ENCODE measurements at places on chromosomes 3 and 15.

DNA sequence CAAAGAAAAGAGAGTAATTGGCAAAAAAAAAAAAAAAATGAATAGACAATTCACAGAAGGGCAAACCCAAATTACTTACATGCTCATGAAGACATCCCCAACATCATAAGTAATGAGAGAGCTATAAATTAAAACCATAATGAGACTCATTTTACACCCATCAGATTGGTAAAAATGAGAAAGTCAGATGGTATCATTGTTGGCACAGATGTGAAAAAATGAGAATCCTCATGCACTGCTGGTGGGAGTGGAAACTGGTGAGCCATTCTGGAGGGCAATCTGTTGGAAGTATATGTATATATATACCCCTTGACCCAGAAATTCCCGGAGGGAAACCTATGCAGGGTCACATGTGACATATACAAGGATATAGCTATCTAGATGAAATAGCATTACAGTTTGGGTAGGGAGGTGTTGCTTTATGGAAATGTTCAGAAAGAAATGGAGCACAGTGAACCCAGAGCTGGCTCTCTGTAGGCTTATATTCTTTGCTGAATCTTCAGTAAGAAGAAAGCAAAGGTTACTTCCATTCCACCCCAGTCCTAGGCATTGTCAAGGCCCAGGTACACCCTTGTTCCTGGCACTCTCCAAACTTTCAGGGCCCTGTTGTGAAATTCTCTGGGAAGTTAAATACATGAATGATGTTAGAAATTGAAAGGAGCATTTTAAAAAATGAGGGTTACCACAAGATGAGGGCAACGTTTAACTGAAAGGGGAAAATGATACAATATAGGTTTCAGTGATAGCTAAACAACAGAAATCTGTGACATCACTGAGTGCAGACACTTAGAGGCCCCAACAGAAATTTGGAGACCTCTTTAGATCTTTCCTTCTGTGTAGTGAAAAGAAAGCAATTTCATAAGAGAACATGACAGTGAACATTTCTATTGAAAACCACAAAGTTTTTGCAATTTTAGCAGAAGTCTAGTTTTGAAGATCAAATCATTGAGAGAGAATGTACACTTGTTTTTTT, 132.7 kb upstream of the TPRG1 start:
- no peak for DNase-seq

DNA sequence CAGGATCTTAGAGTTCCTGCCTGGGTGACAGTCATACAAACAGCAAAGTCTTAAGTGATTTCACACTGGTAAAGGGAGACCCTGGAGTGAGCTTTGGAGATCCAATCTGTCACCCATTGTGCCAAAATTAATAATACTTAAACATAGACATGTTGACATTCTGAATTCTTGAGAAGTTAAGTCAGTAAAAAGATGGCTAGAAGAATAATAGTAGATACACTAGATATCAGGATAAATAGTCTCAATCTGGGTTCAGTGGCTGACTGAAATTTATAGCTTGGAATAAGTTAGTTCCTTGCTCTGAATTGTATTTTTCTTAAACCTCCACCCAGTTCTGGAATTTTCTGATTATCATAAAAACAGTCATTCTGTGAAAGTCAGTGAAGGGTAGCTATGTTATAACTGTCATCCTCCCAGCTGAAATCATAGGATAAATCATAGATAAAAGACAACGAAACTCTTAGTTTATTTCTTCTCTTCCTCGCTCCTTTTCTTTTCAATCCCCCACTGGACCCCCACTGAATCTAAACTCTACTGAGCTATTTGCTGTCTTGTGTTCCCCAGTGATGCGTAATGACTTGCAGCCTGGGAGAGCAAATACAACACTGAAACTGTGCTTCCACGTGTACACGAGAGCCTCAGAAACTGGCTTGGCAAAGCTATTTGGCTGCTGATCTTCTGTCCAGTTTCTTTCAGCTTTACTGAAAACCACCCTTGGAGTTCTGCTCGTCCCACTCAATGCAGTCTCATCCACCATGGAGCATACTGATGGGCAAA, 175.4 kb upstream of the TP63 start:
- no peak for DNase-seq

GRCh38 chr3:161600173-161600572, 103.6 kb downstream of the OTOL1 start:
- DNase-seq = no peak

DNA sequence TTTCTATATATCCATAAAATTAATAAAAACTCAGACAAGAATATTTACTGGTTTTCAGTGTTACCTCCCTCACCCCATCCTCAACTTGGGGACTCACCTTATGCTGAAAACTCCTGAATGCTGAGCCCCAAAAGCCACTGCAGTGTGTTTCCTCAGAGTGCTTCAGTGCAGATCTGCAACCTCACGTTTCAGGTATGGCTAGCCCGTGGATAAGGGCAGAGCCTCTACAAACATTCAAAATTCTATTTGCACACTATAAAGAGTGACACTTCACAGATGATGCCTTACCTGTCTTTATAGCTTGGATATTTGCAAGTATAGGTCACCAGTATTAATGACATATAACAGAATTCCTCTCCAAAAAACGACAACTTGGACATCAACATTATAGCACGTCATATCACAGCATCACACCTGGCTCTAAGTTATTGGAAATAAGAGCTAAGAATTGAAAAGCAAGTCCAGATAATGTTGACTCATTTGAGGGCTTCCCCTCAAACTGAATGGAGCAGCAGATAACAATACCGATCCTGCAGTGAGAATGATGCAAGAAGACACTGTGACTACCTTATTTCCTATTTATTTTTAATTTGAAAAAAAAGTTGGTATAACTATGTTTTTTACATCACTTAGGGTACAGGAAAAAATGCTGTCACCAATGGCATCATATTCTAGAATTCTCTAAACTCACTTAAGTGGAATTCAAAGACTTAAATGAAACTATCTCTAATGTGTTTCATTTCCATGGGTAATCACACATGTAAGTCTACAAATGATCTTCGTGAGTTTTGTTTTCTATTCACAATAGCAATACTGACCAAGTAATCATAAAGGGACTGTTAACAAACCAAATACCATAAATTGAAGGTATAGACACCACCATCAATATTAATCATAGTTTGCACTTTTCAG, 40.7 kb upstream of the RSL24D1 start:
- DNase-seq = no peak

- no peak for DNase-seq
Observed at GRCh38 chr15:52879904-52880303, 89.8 kb upstream of the ONECUT1 start.

DNA sequence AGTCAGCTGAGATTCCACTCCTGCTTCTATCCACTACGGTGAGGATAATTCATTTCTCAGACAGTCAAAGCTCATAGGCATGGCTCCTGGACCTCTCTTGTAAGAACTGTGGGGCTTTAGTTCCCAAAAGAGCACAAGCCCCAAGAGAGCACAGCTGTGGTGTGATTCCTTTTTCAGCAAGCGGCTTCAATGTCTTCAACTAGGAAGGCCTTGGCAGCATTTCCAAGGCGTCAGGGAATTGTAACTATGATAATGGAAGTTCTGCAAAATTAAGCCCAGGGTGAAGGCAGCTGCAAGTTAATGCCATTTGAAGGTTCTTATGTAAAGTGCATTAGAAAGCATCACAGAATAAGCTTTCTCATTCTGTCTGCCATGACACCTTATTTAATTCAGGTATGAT, 657.1 kb downstream of the GRM7 start:
- no peak for DNase-seq

- DNase-seq = no peak
Observed at GRCh38 chr15:83219026-83219425, 11.4 kb upstream of the HDGFL3 start.

GRCh38 chr3:9079676-9080075, 116.4 kb upstream of the RAD18 start:
- no peak for DNase-seq

DNA sequence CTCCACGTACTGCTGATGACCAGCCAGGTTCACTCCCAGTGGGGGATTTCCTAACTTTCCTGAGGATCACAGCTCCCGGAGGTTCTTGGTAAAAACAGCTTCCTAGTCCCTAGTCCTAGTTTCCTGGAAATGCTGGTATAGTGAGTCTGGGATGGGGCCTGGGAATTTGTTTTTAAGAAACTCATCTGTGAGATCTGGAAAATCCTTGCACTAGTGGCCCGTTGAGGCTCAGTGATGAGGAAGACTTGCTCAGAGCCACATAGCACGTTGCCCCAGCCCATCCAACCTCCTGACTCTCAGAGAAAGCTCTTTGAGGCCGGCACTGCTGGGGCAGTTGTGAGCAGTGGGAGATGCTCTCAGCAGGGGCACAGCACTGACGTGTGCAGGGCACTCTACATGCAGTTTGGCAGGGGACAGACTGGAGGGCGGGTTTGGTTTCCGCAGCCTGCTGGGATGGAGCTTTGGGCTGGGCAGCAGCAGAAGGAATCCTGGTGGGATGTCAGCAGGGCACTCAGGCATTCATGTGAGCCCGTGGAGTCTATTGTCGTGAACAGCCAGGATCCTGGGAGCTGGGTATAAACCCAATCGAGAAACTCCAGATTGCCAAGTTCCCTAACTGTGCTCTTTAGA, 31.6 kb downstream of the SAXO2 start:
- no peak for DNase-seq

GRCh38 chr3:16507578-16508242, 5.8 kb downstream of the RFTN1 start:
- DNase-seq = no peak

- no peak for DNase-seq
Observed at GRCh38 chr3:189144645-189145044, 27.1 kb upstream of the TPRG1 start.

- DNase-seq = no peak
Observed at GRCh38 chr15:95868450-95868849, 462.1 kb upstream of the NR2F2 start.

DNA sequence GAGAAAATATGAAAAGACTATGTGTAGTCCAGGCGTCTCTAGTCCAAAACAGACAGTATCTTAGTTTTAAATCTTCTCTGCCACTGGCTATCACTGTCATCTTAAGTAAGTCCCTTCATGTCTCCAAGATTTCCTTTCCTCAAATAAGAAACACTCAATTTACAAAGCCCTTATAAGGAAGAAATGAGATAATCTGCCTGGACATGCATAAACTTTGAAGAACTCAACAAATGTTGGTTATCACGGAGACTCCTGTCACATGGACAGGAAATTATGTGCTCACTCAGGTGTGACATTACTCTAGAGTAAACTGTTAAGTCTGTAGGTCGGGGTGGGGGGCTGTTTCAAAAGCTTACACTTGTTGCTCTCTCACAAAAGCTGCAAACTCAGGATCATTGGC, 91.9 kb downstream of the IMPG2 start:
- no peak for DNase-seq

- no peak for DNase-seq
Observed at GRCh38 chr3:77081240-77081661, 41.4 kb downstream of the ROBO2 start.

DNA sequence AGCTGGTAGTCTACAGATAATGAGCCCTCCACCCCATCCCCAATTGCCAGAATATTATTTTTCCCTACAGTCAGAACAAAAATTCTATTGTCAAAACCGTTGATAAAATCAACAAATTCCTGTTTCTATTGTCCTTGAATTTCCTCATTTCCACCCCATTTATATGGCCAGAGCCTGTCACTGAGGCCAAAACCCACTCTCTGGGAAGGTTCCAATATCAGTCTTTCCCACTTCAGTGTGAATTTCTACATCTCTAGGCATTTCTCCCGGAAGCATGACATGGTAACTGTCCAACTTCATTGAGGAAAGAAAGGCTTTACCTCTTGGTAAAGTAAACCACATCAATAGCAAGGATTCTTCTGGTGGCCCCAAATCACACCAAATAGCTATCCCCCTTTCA, 41.6 kb downstream of the C2CD4A start:
- DNase-seq = no peak

DNA sequence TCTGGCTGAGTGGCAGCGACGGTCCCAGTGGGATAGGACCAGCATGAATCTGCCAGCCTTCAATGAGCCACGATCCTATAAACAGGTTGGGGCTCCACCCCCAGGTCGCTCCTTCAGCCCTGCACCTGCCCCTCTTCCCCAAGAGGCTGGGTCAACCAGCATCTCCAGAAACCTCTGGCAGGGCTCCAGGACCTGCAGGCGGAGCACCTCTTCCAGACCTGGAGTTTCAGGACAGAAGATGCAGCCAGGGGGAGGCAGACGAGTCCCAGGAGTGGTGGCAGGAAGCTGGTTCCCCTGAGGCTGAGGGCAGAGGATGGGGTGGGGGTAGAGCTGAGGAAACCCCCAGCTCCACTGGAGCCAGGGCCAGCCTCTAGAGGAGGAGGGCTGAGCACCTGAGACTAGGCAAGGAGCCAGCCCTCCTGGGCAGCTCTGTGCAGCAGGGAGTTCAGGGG, at the start of gene PLA2G4D:
Gene PLA2G4D (minus strand): TSS at position 51 of the 452 bp plus-strand sequence. CDS start 103 bp downstream, outside the sequence.
- no peak for DNase-seq

DNA sequence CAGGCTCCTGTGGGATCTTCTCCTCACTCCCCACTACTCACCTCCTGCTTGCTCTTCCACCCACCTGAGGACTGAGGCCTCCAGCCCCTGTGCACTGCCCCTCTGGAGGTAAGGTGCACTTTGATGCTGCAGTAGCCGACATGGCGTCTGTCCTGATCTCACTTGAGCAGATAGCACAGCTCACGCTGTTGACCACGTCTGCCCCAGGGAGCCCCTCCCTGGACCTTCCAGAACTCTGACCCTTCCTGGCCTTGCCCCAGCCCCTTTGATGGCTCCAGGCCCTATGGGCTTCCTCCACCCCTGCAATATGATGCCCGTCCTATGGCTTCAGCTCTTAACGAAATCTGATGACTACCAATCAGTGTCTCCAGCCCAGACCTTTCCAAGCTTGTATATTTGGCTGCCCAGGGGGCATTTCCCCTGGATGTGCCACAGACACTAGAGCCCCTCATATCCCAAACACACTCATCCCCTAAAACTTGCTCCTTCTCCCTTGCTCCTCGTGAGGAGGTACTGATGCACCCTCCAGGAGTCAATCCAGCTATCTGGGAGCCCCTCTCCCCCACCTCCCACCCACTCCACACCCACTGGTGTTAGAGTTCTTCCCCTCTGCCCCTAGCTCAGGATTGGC, 27.1 kb downstream of the KY start:
- DNase-seq = no peak

GRCh38 chr3:160981217-160981938, 123.8 kb downstream of the B3GALNT1 start:
- DNase-seq = no peak

DNA sequence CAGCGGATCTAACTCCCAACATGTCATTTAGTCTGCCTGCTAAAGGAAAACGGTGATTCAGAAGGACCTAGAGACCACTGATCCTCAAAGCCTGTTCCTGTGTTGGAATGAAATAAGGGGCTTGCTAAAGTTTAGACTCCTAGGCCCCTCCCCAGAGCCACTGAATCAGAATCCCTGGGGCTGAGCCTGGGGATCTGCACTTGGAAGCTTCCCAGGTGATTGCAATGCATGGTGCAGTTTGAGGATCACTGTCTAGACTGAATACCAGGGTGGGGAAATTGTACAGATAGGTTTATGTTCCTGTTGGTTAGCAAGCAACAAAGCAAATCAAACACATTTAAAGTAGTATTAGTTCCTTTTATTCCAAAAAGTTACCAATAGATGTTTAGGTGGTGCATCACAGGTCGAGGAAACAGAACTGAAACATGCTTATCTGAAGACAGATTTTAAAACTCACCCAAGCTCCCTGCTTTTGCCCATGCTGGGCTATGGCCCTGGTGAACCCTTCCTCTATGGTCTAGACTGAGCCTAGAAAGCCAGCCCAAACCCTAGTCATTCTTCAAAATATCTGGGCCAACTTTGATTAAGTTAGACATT, 29.6 kb upstream of the SPTBN5 start:
- DNase-seq = no peak
